KG1 (cell line): ENCODE measurements at places on chromosomes 2 and 18.

DNA sequence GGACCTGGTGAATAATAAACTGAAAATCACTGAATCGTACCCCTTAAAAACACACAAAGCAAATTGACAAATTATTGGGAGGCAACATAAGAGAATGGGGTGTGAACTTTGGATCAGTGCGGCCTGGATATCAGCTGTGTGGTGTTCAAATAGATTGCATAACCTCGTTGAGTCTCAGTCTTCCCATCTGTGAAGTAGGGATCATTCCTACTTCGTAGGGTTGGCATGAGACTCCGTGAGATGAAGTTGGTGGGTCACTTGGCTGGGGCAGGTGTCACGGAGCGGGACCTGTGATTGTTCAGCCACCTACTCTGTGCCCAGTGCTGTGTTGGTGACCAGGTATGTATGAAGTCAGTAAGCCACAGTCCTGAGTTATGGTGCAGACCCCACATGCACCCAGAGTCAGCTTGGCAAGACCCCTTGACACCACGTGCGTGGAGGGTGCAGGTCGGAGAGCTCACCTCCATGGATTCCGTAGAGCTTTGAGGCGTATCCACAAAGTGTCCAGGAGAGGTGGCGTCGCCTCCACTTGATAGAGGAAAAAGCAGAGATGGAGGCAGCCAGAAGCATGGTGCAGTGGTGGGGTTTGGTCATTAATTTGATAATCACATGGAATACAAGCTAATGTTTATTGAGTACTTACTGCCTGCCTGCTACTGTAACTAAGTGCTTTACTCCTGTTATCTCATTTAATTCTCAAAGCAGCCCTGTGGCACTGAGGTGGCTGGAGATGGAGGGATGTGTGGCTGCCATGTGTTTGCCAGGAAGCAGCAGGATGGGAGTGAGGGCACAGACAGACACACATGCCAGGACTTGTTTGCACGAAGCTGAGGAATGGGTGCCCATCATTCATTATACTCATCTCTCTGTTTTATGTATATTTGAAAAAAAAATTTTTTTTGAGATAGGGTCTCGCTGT lies 35.8 kb downstream of the HPCAL1 start:
- no peak for DNase-seq

- no peak for DNase-seq
These were observed 55.8 kb upstream of the NCK2 start for GRCh38 chr2:105688946-105689345.

DNA sequence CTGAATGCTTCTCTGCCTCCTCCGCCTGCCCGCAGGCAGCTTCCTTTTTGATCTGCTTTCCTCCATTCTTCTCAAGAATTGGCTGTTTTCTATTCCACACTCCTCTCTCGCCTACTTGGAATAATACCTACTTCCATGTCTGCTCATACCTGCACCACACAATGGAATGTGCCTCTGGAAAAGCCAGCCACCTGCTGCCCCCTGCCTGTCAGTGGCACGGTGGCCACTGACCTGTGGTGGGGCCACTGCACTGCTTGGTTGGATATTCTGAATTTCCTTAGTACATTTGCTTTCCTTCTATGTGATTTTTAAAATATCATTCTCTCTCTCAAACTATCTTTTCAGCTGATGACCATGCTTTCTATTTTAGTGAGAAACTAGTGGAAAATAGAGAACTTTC lies 406.9 kb downstream of the DCDC2C start:
- no peak for DNase-seq

- no peak for DNase-seq
These were observed 7.1 kb upstream of the CSRNP3 start for GRCh38 chr2:165462443-165462842.
